ENCODE measurements at places on chromosomes 6 and 20. TPM values are rescaled to one million over a fixed set of nuclear protein-coding genes. Genes with fewer than 3 reads are reported as not detected.

DNA sequence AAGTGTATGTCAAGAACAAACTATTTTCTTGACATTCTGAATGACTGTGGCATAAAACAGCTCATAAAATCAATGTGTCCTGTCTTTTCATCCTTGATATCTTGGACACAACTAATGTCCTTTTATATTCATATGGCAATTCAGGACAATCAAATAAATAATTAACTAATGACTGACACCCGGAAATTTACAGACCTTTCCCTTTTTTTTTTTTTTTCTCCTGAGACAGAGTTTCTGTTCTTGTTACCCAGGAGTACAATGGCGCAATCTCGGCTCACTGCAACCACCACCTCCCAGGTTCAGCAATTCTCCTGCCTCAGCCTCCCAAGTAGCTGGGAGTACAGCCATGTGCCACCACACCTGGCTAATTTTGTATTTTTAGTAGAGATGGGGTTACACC is 107.1 kb upstream of the LGSN start:
- no peak for DNase-seq

GRCh38 chr20:13348311-13349234 is 127.5 kb downstream of the ISM1 start:
- DNase-seq: no peak

DNA sequence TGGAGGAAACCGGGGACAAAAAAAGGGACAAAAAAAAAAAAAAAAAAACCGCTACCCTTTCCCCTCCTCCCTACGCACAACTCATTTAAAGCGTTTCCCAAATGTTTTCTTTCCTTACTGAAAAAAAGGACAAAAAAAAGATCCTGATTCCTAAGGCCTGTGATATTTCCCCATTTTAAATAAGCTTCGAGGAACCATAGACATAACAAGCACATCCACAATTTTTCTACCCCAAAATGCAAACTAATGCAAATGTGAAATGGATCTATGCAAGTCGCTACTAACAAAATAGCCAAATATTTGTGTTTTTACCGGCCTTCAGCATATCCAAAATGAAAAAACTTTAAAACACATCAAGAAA is 1.4 kb upstream of the ZNF217 start:
- DNase-seq: no peak

GRCh38 chr6:110044096-110044495 is 66.0 kb downstream of the GPR6 start:
- no peak for DNase-seq

DNA sequence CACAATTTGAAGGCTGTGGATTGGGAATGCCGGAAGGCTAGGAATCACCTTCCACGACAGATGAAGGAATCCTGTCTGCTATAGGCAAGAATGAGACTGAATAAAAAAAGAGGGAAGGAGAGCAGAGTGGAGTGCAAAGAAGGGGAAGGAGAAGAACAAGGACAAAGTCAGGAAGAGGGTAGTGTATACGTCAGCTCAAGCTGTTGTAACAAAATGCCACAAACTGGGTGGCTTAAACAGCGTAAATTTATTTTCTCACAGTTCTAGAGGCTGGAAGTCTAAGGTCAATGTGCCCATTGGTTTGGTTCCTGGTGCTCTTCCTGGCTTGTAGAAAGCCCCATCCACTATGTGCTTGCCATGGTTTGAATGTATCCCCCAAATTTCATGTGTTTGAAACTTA is 104.5 kb downstream of the TTLL2 start:
- DNase-seq: no peak

DNA sequence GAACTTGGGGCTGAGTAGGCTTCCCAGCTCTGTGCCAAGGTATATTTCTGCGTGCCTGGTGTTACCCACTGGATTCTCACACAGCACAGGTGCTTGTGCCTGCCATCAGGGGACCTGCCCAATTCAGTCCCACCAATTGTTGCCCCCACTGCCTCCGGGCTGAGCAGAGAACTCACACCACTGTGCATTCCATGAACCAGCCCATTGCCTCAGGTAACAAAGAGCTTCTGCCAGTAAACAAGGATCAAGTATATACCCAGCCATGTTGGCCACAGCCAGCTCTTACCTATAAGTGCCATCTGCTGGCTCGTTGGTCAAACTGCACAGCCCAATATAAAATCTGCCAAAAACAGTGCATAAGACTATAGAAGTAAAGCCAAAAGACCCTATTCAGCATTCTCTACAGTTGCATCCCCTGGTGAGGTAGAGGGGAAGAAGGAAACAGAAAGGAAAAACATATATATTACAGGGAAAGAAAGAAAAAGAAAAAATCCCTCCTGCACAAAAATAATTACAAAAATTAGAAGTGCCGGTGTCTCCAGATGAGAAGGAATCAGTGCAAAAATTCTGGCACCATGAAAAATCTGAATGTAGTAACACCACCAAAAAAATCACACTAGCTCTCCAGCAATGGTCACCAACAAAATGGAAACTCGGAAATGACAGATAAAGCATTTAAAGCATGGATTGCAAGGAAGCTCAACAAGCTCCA is 241.4 kb downstream of the IBTK start:
- no peak for DNase-seq

DNA sequence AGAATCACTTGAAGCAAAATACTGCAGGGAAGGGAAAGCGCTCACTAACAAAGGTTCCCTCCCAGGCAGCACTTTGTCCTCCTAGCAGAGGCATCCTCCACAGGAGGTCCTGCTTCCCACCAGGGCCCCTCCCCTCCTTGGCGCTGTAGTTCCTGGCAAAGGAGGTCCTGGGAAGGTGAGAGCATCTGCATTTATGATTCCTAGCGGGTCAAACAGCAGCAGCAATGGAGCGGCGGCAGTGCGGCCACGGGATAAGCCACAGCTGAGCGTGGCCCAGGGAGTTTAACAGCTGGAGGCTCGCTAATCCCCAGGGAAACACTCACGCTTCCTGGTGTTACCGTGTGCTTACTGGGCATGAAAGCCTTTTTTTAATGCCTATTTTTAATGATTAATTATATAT is 185.8 kb downstream of the TTLL2 start:
- DNase-seq: no peak

The BPIFB1 gene
- total RNA-seq: not detected

The ENTPD6 gene
- 122 TPM for total RNA-seq

The HLA-DQA1 gene
- total RNA-seq: 36.3 TPM

The PSMB8 gene
- total RNA-seq: 90.0 TPM

The EPPIN gene
- not detected for total RNA-seq
